ENCODE measurements at places on chromosomes 7 and 10. TPM values are rescaled to one million over a fixed set of nuclear protein-coding genes. Genes with fewer than 3 reads are reported as not detected.

DNA sequence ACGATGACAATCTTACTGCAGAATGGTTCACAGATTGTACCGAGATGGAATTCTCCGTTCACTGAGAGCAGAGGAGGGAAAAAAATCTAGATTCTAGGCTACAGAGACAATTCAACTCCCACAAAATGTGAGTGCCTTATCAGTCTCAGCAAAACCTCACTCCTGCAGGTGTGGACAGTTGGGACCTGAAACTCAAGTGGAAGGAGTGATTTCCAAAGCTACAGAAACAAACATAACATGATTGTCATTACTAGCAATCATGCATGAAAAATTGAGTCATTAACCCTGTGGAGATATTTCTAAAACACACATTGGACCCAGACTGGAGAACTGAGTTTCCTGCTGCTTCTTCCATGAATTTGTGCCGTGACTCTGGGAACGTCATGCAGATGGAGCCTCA, 70.3 kb downstream of the CALML3 start:
- no peak for DNase-seq

The MYO1G gene
- 197 TPM for total RNA-seq

The LLCFC1 gene
- total RNA-seq = not detected

GRCh38 chr7:120060875-120061274, 212.1 kb upstream of the KCND2 start:
- DNase-seq = no peak

DNA sequence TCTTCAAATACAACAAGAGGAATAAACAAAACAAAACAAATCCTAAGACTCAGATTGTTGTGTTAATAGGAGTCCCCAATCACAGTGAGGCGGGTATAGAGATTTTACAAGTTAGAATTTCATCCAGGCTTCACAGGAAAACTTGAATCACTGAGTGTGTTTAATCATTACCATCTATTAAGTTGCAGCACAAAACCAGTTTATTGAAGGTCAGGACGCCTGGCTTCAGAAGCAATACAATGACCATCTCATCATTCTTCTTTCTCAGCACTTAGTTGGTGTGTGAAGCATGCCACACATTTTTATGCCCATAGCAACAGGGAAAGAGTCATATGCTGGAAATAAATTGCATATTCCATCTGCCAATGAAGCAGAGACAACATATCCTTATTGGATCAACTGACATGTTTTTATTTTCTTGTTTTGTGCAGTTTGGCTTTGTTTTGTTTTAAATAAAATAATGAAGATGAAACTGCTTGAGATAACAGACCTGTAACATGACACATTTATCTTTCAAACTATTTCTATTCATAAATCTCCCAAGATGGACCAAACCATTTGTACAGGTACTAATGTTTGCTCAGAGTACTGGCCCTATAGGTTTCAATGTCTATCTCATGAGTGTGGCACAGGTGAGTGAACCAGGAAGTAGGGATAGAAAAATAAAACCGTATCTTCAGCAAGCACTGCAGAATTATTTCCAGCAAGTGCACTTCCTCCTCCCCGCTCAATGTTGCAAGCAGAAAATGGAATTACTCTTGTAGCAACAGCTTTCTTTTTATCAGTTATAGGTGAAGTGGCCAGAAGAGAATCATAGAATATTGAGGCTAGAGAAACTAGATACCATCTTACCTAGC, 40.4 kb downstream of the TAC1 start:
- DNase-seq = no peak

- no peak for DNase-seq
Observed at GRCh38 chr7:36523371-36524101, 133.9 kb downstream of the ANLN start.
